Activated CD4-positive, alpha-beta T cell treated with anti-CD3 and anti-CD28 coated beads for 1 hour (primary cell): ENCODE measurements at places on chromosomes 5 and 9.

- peak; percentile 53 for DNase-seq
Observed at GRCh38 chr5:912280-913091, 19.8 kb downstream of the TRIP13 start.

DNA sequence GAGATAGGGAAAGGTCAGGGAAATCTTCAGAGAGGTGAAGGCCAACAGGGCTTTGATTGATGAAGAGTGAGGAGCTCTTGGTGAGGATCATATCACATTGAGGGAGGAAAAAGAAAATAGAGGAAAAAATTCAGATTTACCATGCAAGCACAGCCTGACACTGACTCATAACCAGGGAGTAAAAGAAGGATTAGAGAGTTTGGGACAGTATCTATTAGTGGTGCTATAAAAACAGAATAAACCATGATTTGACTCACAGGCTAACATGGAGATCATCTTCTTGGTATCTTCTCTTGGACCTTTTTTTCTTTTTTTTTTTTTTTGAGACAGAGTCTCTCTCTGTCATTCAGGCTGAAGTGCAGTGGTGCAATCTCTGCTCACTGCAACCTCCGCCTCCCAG is 44.4 kb downstream of the MUSK start:
- DNase-seq: no peak

GRCh38 chr5:79189439-79190234 is 46.3 kb upstream of the JMY start:
- no peak for DNase-seq

- no peak for DNase-seq
Observed at GRCh38 chr9:91296354-91296753, 65.4 kb downstream of the AUH start.

- no peak for DNase-seq
Observed at GRCh38 chr5:170290498-170290897, 7.1 kb downstream of the LCP2 start.

GRCh38 chr5:172173564-172174153 is 14.4 kb downstream of the STK10 start:
- DNase-seq: peak; percentile 47

DNA sequence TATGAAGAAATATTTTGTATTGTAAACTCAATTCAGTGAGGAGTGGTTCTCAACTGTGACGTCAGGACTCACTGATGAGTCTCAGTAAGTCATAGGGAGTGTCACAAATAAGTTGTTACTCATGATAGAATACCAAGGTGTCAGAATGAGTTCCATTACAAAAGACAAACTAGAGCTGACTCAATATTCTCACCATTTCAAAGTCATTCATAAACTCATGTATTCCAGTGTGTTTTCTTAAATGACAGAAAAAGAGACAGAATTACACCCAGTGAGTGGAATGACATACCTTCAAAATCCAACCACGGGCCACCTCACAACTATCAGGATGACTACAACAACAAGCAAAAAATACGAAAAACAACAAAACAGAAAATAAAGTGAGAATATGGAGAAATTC is 321.5 kb downstream of the ENC1 start:
- DNase-seq: no peak

- no peak for DNase-seq
Observed at GRCh38 chr5:74167206-74167929, 473.2 kb downstream of the ENC1 start.

DNA sequence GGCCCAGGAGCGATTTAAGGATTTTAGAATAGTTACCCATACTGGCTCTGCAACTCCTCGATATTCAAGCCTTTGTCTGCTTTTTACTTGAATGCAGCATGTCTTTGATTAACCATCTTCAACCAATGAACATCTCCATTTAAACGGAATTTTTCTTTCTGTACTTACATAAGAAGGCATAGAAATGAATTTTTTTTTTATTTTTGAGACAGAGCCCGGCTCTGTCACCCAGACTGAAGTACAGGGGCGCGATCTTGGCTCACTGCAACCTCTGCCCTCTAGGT is 825 bp upstream of the RIOK2 start:
- DNase-seq: no peak

- DNase-seq: no peak
Observed at GRCh38 chr5:158914008-158915000, 185.4 kb downstream of the EBF1 start.

DNA sequence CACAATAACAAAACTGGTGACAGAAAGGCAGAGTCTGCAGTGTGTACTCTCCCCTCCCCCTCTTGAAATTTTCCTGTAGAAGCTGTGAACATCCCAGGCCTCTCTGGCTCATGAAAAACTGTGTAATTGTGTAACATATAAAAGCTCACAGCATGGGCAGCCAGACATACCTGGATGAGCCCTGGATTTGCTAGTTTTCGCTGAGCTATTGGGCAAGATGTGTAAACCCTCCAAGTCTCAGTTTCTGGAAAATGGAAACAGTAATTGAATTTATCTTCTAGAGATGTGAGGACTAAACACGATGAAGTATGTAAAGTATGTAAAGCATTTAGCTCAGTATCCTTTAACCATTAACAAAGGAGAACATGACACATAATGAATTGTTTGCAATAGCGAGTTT is 143.2 kb upstream of the ANKH start:
- no peak for DNase-seq

- DNase-seq: no peak
Observed at GRCh38 chr9:123978981-123979380, 32.6 kb upstream of the LHX2 start.

GRCh38 chr9:32525709-32526030 is 326 bp downstream of the RIGI start:
- no peak for DNase-seq

GRCh38 chr5:166726406-166726805 is 1565.0 kb upstream of the WWC1 start:
- no peak for DNase-seq

GRCh38 chr9:95047452-95048224 is 269.9 kb downstream of the FANCC start:
- DNase-seq: no peak

GRCh38 chr9:106478727-106479126 is 384.2 kb upstream of the ZNF462 start:
- no peak for DNase-seq

DNA sequence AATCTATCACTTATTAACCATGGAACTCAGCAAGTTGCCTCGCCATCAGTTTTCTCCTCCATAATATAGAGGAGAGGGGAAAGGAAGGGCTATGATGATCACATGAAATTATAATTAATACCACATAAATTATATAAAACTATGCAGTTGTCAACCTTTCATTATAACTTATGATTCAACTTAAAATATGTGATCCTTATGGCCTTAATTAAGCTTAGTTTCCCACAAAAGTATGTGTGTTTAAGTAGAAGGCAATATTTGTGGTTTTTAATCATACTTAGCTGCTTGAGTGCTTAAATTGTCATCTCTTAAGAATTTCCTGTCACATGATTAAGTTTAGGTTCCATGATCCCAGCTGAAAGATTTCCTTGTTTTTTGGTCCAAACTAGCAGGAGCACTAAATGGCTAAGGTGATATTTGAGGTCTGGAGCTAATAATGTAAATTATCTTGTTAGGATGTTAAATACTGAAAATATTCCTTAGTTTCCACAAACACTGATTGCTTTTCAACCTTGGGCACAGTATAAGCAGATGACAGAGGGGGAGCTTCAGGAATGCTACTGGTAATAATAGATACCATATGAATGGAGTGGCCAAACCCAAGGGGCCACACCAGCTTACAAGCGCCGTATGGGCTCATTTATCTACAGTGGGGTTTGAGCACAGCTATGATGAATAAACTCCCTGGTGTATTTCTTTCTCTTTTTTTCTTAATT is 26.4 kb upstream of the F2R start:
- DNase-seq: no peak

GRCh38 chr9:117413346-117414219 is 1.3 kb downstream of the ASTN2 start:
- no peak for DNase-seq

GRCh38 chr5:14816374-14816998 is 55.1 kb downstream of the ANKH start:
- no peak for DNase-seq

- DNase-seq: no peak
Observed at GRCh38 chr9:110016340-110016739, 191.6 kb downstream of the C9orf152 start.

GRCh38 chr5:51053361-51053760 is 329.9 kb upstream of the ISL1 start:
- no peak for DNase-seq

DNA sequence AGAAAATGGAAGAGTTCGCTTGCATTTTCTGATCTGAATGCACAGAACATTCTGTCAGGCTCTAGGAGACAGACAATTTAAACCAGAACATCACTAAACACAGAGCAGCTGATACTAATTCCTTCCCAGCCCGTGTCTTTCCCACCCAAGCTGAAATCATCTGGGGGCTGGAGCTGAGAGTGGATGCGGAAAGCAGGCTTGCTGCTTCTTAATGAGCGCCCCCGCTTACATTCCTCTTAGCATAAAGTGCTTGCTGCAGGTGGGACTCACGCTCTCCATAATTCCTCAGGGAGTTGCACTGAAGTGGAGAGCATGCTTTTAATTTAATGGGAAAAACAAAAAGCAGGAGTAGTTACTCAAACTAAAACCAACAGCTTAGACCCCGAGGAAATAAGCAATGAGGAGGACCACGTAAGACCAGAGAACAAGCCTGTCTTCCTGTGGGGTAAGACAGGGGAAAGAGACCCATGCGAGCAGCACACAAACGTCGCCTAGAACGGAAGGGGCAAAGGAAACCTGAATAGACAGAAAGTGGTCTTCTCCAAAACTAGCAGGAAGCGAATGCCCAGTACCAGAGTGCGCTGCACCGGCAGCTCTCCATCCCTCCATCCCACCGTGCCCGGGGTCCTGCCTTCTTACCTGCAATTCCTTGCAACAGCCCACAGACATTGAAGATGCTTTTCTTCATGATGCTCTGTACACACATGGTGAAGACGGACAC is 139.3 kb downstream of the LHFPL2 start:
- DNase-seq: no peak

DNA sequence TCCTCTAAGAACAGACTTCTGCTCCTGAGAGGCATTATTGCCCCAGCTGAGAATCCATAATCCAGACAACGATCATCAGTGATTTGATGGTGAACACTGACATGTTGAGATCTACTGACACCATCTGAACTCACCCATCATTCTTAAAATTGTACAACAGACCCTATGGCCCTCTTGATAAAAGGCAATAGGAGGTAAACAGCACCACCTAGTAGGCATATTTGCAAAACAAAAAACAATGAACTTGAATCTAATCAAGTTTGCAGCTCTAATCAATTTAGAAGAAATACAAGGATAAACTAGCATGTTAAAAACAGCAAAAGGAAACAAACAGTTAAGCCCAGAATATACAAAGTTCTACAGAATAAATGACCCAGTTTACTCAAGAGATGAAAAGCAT is 89.6 kb downstream of the SFXN1 start:
- no peak for DNase-seq

DNA sequence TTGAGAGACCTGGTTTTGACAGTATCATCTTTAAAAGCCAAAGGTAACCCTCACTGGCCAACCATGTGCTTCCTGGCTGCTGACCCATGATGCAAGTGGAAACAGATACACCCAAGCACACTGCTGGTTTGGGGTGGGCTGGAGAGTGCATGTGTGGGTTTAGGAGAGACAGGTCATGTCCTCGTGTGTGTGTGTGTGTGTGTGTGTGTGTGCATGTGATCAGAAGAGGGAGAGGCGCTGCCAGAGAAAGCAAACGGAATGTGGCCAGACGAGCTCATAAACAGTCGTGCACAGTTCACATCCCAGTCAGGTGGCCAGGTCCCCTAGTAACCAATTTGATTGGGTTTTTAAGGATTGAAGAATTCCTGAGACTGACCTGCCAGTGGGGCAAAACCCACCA is 112.8 kb upstream of the ICE1 start:
- DNase-seq: no peak

DNA sequence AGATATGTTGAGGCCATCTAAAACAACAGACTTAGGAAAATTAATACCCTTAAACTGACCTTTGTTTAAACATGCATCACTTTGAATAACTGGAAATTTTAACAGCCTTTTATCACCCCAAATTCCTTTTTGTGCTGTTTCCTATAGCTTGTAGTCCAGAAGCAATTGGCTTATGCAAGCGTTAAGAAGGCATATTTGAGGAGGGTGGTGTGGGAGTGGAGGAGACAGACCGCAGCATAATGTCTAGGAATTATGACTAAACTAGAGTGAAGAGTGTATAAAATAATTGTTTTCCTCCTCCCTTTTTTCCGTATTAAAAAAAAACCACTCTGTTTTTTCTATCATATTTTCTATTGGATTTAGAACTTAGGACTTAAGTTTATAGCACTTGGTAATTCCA is 51.8 kb upstream of the MPDZ start:
- DNase-seq: no peak

DNA sequence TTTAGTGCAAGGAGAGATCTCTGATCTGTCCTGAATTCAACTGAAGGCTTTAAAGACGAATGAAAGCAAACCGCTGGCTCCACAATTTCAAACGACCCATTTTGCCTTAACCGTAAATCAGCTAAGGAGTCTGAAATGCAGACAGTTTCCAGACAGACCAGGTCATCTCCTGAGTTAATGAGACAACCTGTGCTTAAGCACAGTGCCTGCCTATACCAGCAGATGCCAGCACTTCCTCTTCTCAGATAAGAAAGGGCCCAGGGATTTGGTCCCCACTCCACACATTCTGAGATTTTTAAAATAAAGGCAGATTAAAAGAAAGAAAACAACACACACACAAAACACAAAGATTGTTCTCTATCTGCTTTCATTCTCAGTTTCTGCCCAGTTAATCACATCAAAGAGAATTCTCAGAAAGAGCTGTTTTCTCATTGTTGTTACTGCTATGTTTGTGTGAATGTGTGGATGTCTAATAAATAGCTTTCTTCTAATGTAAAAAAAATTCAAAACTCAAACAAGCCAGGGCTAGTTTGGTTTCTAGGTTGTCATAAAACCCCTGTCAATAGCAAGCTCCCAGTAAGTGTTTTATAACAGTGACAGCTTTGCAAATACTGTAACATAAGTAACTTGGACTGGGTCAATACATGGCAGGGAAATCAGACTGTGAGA is 157.7 kb upstream of the SLC24A2 start:
- DNase-seq: no peak

- no peak for DNase-seq
Observed at GRCh38 chr5:113042491-113043243, 66.1 kb downstream of the DCP2 start.

- DNase-seq: no peak
Observed at GRCh38 chr5:139652788-139653241, 4.7 kb downstream of the CXXC5 start.

DNA sequence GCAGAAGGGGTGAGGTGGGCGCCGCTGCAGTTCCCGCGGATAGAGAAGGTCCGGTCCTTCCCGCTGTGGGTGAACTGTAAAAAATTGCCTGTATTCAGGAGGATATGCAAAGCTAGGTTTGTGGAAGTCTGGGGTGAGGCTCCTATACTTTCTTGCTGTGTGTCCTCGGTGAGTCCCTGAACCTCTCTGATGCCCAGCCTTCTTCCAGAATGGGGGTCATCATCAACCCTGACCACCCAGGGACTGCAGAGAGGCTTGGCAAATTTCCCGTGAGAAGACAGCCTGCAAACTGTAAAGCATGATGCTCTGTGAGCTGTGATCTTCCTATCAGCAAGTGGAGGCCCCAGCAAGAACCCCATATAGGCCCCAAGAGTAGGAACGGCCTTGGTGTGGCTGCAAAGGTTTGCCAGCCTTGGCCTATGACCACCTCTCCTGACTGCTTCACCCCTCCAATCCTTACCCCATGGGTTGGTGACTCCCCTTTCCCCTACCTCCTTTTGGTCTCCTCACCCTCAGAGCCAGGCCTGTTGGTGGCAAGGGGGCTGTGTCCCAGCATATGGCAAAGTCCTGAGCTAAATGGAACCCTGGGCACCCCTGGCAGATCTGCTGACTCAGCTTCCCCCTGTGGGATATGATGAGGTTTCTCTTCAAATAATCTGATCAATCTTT is 760 bp downstream of the ALDH1B1 start:
- no peak for DNase-seq
